Peyer's patch (tissue), 4 donors: ENCODE measurements at places on chromosomes 2 and 18.

GRCh38 chr2:217273162-217273561 is 413.3 kb upstream of the TNP1 start:
- no peak for DNase-seq

- peak; percentile 41 for DNase-seq
Measured at GRCh38 chr2:232310121-232310520, 68.4 kb upstream of the ALPP start.

DNA sequence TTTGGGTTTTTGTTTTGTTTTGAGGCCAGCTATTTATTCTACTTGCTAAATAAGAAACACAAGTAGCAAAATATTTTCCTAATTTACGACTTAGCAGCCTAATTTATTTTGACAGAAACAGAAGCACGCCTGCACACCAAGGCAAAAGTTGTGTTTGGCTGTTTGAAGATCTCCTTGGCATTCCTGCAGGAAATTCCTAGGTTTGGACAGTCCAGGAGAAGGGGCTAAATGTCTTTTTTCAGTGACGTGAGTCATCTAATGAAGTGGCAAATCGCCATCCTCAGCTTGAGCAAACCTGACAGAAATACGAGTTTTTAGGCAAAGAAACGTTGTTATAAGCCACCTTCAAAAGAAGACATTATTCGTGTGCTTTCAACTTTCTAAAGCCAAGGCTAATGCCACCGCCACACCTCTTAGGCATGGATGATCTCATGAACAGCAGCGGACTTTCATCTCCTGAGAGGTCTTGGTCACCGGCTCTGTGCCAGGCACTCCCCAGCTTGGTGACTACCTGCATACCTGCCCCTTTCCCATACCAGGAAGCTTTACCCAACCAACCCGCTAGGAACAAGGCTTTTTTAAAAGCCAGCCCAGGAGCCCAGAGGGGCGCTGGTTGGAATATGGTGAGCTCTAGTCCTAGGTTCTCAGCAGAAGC is 30.9 kb downstream of the STK39 start:
- peak; percentile 89 for DNase-seq

DNA sequence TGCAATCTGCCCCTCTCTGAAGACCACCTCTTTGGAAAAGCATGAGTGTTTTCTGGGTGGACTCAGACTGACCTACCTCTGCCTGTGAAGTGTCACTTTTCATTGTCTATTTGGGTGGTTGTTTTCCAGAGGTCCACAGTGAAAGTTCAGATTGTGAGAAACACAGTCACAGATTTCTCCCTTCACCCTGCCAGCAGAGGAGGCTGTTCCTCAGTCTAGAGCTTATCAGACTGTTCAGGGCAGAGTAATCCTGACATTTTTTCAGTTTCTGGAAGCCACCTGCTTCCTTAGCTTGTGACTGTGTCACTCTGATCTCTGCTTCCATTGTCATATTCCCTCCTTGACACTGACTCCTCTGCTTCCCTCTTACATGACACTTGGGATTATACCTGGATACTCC is 55.4 kb upstream of the RMP24 start:
- no peak for DNase-seq

GRCh38 chr2:144796936-144797335 is 277.0 kb upstream of the ZEB2 start:
- DNase-seq = no peak

- no peak for DNase-seq
Measured at GRCh38 chr18:60082790-60083189, 183.0 kb downstream of the PMAIP1 start.

GRCh38 chr2:234309431-234309830 is 187.4 kb downstream of the ARL4C start:
- DNase-seq = no peak
